Suprapubic skin (tissue), 4 donors: ENCODE measurements at places on chromosomes 5 and 9.

GRCh38 chr9:84239343-84239742 is 101.2 kb downstream of the SLC28A3 start:
- no peaks in the 10 kb centered on the region for H3K4me1 ChIP-seq
- H3K4me3 ChIP-seq: no peak overlapping the region
- no peaks in the 10 kb centered on the region for H3K36me3 ChIP-seq
- H3K27ac ChIP-seq: no peak overlapping the region

DNA sequence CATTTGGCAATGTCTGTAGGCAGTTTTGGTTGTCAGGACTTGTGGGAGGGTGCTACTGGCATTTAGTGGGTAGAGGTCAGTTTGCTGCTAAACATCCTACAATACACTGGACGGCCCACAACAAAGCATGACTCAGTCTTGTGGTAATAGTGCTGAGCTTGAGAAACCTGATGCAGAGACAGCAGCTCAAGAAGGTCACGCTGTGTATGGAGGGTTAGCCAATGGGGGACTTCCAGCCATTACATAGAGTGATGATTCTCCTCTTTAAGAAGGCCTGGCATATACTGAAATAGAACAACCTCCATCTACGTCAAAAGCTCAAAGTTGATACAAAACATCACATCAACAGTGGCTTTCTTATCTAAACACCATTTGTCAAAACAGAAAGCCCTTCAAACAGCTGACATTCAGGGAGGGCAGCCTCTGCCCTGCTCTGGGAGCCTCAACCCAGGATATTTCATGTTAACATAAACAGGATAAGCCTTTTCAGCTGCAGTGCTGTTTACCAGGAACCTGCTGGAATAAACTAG is 143.0 kb downstream of the GPBP1 start:
- no peak for DNase-seq
- no peak overlapping the region for H3K27ac ChIP-seq
- H3K36me3 ChIP-seq: no peaks in the 10 kb centered on the region
- H3K4me1 ChIP-seq: no peaks in the 10 kb centered on the region
- H3K27me3 ChIP-seq: no peaks in the 10 kb centered on the region
- no peak overlapping the region for H3K4me3 ChIP-seq

DNA sequence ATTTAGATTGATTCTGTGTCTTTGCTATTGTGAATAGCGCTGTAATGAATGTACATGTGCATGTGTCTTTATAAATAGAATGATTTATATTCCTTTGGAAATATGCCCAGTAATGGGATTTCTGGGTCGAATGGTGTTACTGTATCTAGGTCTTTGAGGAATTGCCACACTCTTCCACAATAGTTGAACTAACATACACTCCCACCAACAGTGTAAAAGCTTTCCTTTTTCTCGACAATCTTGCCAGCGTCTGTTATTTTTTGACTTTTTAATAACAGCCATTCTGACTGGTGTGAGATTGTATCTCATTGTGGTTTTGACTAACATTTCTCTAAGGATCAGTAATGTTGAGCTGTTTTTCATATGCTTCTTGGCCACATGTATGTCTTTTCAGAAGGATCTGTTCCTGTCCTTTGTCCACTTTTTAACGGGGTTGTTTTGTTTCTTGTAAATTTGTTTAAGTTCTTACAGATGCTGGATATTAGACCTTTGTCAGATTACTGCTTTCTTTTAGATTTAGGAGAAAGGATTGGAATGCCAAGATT is 125.0 kb upstream of the NR5A1 start:
- H3K36me3 ChIP-seq: no peaks in the 10 kb centered on the region
- H3K4me1 ChIP-seq: peaks cover 9% of the 10 kb centered on the region
- no peaks in the 10 kb centered on the region for H3K27me3 ChIP-seq
- no peak overlapping the region for H3K27ac ChIP-seq
- DNase-seq: no peak

- H3K4me1 ChIP-seq: no peaks in the 10 kb centered on the region
- no peak overlapping the region for H3K4me3 ChIP-seq
- H3K36me3 ChIP-seq: no peaks in the 10 kb centered on the region
- no peaks in the 10 kb centered on the region for H3K27me3 ChIP-seq
Measured at GRCh38 chr9:15328946-15329345, 21.9 kb upstream of the TTC39B start.

DNA sequence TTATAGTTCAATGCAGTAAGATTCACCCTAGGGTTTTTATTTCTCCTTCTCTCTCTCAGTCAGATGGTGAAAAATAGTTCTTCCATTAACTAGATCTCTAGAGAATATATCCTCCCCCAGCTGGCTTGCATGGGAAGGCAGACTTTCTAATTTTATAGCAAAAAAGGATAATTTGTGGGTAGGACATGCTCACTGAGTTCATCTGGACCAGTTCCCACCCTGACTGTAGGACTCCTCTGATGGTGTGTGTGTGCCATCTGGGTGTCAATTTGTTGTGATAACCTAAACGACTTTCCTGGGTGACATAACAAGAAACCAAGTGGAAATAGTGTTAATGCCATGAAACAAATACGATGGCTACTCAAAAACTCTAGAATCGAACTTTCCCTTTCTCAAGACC is 44.9 kb downstream of the APBA1 start:
- H3K27me3 ChIP-seq: no peaks in the 10 kb centered on the region
- H3K36me3 ChIP-seq: no peaks in the 10 kb centered on the region
- H3K4me3 ChIP-seq: no peak overlapping the region
- H3K27ac ChIP-seq: no peak overlapping the region
- peaks cover under 1% of the 10 kb centered on the region for H3K4me1 ChIP-seq
- DNase-seq: no peak

GRCh38 chr5:38807570-38808483 is 38.0 kb upstream of the OSMR start:
- peaks cover 32% of the 10 kb centered on the region for H3K4me1 ChIP-seq
- H3K27ac ChIP-seq: peak overlapping the region; percentile 58
- no peaks in the 10 kb centered on the region for H3K36me3 ChIP-seq
- H3K27me3 ChIP-seq: no peaks in the 10 kb centered on the region
- DNase-seq: no peak

DNA sequence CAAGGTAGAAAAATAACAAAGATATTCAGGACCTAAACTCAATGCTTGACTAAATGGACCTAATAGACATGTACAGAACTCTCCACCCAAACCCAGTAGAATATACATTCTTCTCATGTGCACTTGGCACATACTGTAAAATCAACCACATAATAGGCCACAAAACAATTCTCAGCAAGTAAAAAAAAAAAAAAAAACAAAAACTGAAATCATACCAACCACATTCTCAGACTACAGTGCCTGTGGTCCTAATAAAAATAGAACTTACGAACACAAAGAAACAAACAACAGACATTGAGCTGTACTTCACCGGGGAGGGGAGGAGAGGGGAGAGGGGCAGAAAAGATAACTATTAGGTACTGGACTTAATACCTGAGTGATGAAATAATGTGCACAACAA is 114.1 kb upstream of the CD180 start:
- no peak for DNase-seq
- H3K36me3 ChIP-seq: no peaks in the 10 kb centered on the region
- peaks cover 19% of the 10 kb centered on the region for H3K4me1 ChIP-seq
- H3K27me3 ChIP-seq: no peaks in the 10 kb centered on the region

DNA sequence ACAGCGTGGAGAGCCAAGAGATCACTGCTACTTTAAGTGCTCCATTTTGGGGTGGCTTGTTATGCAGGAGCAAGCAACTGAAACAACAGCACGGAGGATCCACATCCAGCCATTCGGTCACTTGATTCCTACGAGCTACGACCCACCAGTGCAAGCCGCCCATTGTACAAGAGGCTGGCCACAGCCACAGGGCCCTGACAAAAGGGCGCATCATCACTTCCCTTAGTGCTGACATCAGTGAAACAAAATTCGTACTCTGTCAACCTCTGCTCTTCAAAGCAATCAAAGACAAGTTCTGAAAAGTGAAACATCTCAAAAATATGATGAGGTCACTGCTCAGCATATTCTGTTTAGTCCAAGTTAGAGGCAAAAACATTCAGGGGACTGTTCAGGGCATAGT is 168.4 kb downstream of the GADD45G start:
- H3K27ac ChIP-seq: no peak overlapping the region
- no peak overlapping the region for H3K4me3 ChIP-seq
- H3K4me1 ChIP-seq: peaks cover 8% of the 10 kb centered on the region
- H3K36me3 ChIP-seq: no peaks in the 10 kb centered on the region

GRCh38 chr5:169652057-169652456 is 15.0 kb downstream of the DOCK2 start:
- no peaks in the 10 kb centered on the region for H3K27me3 ChIP-seq
- peaks cover 3% of the 10 kb centered on the region for H3K4me1 ChIP-seq
- no peak overlapping the region for H3K27ac ChIP-seq
- no peak overlapping the region for H3K4me3 ChIP-seq
- no peak for DNase-seq

DNA sequence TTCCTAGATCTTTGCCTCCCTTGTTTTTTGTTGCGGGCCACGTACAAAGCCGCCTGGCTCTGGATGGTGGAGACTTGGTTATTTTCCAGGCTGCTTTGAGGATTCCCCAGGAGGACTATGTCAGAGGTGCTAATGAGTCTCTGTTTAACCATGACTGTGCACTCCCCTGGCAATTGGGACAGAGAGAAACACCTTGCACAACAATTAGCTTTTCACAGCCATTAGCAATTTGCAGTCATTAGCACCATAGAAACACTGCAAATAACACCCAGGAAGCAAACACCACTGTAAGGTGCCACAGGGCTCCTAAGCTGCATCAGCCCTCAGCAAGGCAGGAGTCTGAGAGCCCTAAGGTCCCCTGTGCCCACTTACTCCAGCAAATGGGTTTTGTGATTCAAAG is 201.0 kb upstream of the VLDLR start:
- H3K27me3 ChIP-seq: no peaks in the 10 kb centered on the region
- H3K4me1 ChIP-seq: no peaks in the 10 kb centered on the region
- DNase-seq: no peak
- H3K27ac ChIP-seq: no peak overlapping the region

- H3K4me3 ChIP-seq: no peak overlapping the region
- no peaks in the 10 kb centered on the region for H3K36me3 ChIP-seq
- H3K4me1 ChIP-seq: peaks cover 27% of the 10 kb centered on the region
- no peaks in the 10 kb centered on the region for H3K27me3 ChIP-seq
- no peak for DNase-seq
- no peak overlapping the region for H3K27ac ChIP-seq
Measured at GRCh38 chr9:88745276-88746001, 210.5 kb downstream of the NXNL2 start.

DNA sequence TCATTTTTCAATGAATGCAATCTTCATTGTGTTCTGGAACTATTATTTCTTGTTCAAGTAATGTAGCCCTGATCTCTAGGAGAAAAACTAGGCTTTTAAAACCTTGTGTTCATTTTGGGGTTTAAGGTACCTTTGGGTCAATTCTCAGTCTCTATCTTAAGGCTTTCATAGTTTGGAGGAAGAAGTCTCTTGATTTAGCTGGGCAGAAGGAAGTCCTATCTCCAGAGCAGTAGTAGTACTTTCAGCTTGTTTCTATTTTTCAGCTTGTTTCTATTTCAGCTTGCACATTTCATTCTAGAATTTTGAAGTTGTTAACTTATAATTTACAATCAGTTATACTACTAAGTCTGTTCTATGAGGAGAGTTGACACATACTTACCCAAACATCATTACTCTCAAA is 15.2 kb downstream of the CSNK1G3 start:
- H3K36me3 ChIP-seq: no peaks in the 10 kb centered on the region
- no peak overlapping the region for H3K27ac ChIP-seq
- H3K27me3 ChIP-seq: no peaks in the 10 kb centered on the region
- H3K4me3 ChIP-seq: no peak overlapping the region

DNA sequence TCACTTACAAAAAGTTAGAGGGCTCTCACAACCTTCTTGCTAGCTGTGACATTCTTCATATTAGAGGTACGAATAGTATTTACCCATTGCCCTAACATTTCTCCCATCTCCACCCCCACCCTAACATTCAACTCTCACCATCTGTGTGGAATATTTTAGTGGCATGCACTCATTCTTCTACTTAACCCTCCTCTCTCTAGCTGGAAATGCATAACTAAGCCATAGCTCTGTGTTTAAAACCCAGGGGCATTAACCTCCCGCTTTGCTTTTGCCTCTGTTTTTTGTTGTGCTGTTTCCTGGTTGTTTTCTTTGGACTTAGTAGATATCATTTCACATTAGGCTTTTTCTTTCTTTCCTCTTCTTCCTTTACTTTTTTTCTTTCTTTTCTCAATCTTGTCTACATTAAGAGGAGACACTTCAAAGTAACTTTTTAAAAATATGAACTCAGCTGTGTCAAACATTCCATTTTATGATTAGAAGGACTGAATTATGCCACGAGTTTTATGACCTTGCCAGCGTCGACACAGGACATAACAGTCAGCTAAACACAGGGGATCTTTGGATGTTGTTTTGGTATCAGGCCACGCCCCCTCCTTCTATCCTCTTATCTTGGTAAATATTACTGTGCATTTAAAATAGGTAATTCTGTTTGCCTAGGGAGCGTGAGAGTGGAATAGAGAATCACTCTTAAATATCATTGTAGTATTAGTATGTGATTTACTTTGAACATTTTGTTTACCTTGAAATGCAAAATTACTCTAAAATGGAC is 236.0 kb downstream of the CD180 start:
- no peaks in the 10 kb centered on the region for H3K36me3 ChIP-seq
- peak overlapping the region; percentile 16 for H3K27ac ChIP-seq
- H3K27me3 ChIP-seq: no peaks in the 10 kb centered on the region
- peaks cover 22% of the 10 kb centered on the region for H3K4me1 ChIP-seq
- H3K4me3 ChIP-seq: peak overlapping the region; percentile 39

GRCh38 chr9:88076286-88077070 is 61.8 kb downstream of the SPATA31C2 start:
- peaks cover 5% of the 10 kb centered on the region for H3K27me3 ChIP-seq
- H3K36me3 ChIP-seq: no peaks in the 10 kb centered on the region
- H3K4me3 ChIP-seq: peak overlapping the region; percentile 58
- H3K4me1 ChIP-seq: peaks cover 17% of the 10 kb centered on the region

- no peak overlapping the region for H3K4me3 ChIP-seq
- DNase-seq: no peak
- H3K4me1 ChIP-seq: no peaks in the 10 kb centered on the region
- H3K27ac ChIP-seq: no peak overlapping the region
- no peaks in the 10 kb centered on the region for H3K27me3 ChIP-seq
Measured at GRCh38 chr5:83632874-83633273, 87.8 kb downstream of the HAPLN1 start.

GRCh38 chr9:136198605-136199083 is 6.3 kb downstream of the LHX3 start:
- peak overlapping the region; percentile 12 for H3K4me3 ChIP-seq
- H3K27me3 ChIP-seq: peaks cover 100% of the 10 kb centered on the region
- peaks cover 21% of the 10 kb centered on the region for H3K4me1 ChIP-seq
- H3K36me3 ChIP-seq: no peaks in the 10 kb centered on the region
- H3K27ac ChIP-seq: no peak overlapping the region
- DNase-seq: no peak

- no peak for DNase-seq
- H3K27ac ChIP-seq: no peak overlapping the region
- H3K4me1 ChIP-seq: peaks cover 9% of the 10 kb centered on the region
- no peaks in the 10 kb centered on the region for H3K36me3 ChIP-seq
Measured at GRCh38 chr5:142242272-142242671, 82.5 kb downstream of the SPRY4 start.

GRCh38 chr5:123441408-123441807 is 18.2 kb upstream of the CEP120 start:
- DNase-seq: no peak
- H3K4me3 ChIP-seq: no peak overlapping the region
- H3K36me3 ChIP-seq: no peaks in the 10 kb centered on the region
